Naive thymus-derived CD4-positive, alpha-beta T cell (primary cell): ENCODE measurements at places on chromosomes 2 and 18. TPM values are rescaled to one million over a fixed set of nuclear protein-coding genes. Genes with fewer than 3 reads are reported as not detected.

The GPR45 gene
- total RNA-seq = not detected

The CYB5A gene
- 13.9 TPM for total RNA-seq

DNA sequence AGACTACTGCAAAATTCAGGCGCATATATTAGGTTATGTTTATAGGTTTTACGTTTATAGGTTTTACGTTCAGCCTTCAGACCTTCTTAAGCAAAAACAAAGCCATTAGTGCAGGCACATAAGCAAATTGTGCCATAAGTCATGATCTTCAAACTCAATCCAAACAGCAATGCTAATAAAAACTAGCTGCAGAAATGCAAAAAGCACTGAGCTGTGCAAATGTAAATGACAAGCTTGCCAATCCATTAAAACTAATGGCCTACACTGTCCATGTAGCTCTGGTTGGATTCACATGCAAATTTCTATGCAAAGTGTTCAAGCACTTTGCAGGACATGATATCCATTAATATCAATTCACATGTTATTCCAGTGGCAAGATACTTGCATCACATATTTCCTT lies 50.9 kb downstream of the LRPPRC start:
- DNase-seq = no peak
- H3K27me3 ChIP-seq = no peaks in the 10 kb centered on the region
- H3K4me1 ChIP-seq = no peaks in the 10 kb centered on the region
- H3K4me3 ChIP-seq = no peak overlapping the region
- H3K27ac ChIP-seq = no peak overlapping the region

- peak overlapping the region; percentile 41 for H3K27ac ChIP-seq
- H3K36me3 ChIP-seq = peaks cover 27% of the 10 kb centered on the region
- H3K27me3 ChIP-seq = no peaks in the 10 kb centered on the region
- peaks cover 46% of the 10 kb centered on the region for H3K4me1 ChIP-seq
- no peak for DNase-seq
These were observed 45.6 kb downstream of the INPP4A start for GRCh38 chr2:98489971-98490962.

DNA sequence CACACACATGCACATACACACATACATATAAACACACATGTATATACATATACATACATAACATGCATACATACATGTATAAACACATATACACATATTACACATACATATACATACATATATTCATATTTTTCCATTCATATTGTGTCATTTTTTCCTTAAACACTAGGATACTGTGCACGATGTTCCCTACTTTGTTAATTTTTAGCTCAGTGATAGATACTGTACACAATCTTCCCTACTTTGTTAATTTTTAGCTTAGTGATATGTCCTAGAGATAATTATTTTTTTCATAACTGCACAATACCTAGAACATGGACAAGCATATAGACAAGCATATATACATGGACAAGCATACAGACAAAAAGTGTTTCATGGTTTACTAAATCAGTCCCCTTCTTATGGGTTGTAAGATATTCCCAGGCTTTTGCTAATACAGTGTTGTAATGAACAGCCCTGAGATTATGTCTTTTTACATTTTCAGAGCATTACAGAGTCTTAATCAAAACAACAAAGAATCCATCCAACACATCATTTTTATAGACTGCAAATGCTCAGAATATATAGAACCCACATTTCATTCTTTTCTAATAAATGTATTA lies 75.6 kb downstream of the PID1 start:
- no peak overlapping the region for H3K27ac ChIP-seq
- H3K4me3 ChIP-seq = no peak overlapping the region
- no peaks in the 10 kb centered on the region for H3K4me1 ChIP-seq

- H3K27ac ChIP-seq = no peak overlapping the region
- no peaks in the 10 kb centered on the region for H3K36me3 ChIP-seq
- DNase-seq = no peak
- no peak overlapping the region for H3K4me3 ChIP-seq
- H3K4me1 ChIP-seq = no peaks in the 10 kb centered on the region
- H3K27me3 ChIP-seq = no peaks in the 10 kb centered on the region
These were observed 59.0 kb upstream of the LDLRAD4 start for GRCh38 chr18:13159579-13159978.

DNA sequence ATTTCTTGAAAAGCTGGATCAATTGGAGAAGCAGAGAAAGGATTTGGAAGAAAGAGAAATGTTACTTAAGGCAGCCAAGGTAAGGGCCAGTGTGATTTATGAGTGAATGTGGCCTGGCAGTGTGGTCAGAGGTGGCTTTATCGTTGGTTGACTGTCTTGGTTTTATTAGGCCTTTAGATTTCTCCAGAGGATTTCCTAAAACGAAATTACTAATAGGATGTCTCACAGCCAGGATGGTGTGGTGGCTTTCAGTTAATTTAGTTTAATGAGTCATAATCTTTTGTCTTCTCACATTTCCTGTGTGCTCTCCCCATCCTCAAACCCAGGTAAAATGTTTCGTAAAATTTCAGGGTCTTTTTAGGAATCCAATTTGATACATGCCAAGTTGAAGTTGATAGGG lies 100.8 kb downstream of the TAF4B start:
- H3K4me1 ChIP-seq = no peaks in the 10 kb centered on the region
- no peak overlapping the region for H3K4me3 ChIP-seq
- no peak for DNase-seq
- no peaks in the 10 kb centered on the region for H3K27me3 ChIP-seq
- no peak overlapping the region for H3K27ac ChIP-seq

- peaks cover 22% of the 10 kb centered on the region for H3K36me3 ChIP-seq
- H3K27ac ChIP-seq = no peak overlapping the region
- H3K4me1 ChIP-seq = peaks cover 35% of the 10 kb centered on the region
- no peaks in the 10 kb centered on the region for H3K27me3 ChIP-seq
- DNase-seq = no peak
These were observed 4.8 kb downstream of the UBE2F start for GRCh38 chr2:237971661-237972060.

- no peaks in the 10 kb centered on the region for H3K36me3 ChIP-seq
- no peak for DNase-seq
- no peaks in the 10 kb centered on the region for H3K27me3 ChIP-seq
- H3K4me3 ChIP-seq = no peak overlapping the region
- no peaks in the 10 kb centered on the region for H3K4me1 ChIP-seq
These were observed 21.4 kb downstream of the HJURP start for GRCh38 chr2:233832869-233833311.

- no peak overlapping the region for H3K27ac ChIP-seq
- no peak for DNase-seq
- no peaks in the 10 kb centered on the region for H3K27me3 ChIP-seq
- no peak overlapping the region for H3K4me3 ChIP-seq
These were observed 124.3 kb upstream of the CYP26B1 start for GRCh38 chr2:72271766-72272641.

DNA sequence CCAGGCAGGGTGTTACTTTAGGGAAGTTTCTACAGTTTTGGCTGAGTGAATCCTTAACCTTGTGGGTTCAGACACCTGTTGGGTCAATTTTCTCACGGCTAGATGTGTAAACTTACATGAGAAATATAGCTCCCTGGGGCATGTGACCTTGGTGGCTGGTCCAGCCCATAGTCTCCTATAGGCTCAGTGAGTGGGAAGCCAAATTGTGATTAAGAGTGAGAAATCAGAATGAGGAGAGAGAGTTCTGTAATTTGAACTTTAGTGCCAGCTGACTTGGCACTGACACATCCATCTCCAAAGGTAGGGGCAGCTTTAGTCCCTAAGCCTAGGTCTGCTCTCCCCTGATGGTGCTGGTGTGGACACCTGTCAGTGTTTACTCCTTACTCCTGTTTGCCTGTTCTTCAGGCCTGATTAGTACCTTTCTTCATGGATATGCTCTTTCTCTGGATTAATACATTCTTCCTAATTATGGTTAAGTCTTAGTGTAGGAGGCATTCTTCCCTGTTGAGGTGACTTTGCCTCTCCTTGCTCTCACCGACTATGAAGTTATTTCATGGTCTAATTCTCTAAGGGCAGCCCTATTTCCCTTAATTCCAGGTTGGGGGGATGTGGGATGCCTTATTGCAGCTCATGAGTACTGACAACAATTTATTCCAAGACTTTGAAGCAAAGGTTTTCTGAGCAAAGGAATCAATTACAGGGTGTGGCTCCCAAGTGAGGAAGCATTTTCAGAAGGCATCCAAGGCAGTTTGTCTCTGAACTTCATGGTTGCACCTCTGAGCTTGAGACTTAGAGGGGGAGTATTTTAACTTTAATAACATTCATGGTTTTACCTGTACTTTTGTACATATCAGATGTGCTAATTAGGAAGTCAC lies 177.3 kb downstream of the DYSF start:
- no peaks in the 10 kb centered on the region for H3K27me3 ChIP-seq
- no peak overlapping the region for H3K27ac ChIP-seq
- no peaks in the 10 kb centered on the region for H3K4me1 ChIP-seq

DNA sequence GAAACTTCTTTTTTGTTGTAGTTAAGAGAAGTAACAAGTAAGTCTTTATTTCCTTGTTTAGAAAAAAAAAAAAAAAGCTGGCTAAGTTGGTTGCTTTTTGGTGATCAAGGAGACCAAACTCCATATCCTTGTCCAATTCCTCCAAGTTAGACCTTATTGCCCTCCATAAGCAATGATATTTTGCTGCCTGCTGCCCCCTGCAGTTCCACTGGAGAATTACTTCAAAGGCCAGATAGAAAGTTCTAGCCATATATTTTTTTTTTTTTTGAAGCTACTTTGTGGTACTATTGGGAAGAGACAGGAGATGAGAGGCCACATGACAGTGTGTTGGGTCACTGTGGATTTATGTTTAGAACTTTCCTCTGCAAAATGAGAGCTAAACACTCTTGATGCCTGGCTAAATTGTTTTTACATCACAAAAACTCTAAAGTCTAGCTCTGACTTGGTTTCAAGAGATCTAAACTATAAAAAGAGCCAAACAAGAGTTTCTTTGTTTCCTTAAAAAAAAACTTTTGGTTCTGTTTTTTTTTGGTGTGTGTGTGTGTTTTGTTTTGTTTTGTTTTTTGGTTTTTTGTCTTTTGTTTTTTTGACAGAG lies 80.7 kb upstream of the RASGRP3 start:
- no peak overlapping the region for H3K27ac ChIP-seq
- H3K27me3 ChIP-seq = no peaks in the 10 kb centered on the region
- H3K4me3 ChIP-seq = no peak overlapping the region
- peak; percentile 2 for DNase-seq
- no peaks in the 10 kb centered on the region for H3K36me3 ChIP-seq
- no peaks in the 10 kb centered on the region for H3K4me1 ChIP-seq

DNA sequence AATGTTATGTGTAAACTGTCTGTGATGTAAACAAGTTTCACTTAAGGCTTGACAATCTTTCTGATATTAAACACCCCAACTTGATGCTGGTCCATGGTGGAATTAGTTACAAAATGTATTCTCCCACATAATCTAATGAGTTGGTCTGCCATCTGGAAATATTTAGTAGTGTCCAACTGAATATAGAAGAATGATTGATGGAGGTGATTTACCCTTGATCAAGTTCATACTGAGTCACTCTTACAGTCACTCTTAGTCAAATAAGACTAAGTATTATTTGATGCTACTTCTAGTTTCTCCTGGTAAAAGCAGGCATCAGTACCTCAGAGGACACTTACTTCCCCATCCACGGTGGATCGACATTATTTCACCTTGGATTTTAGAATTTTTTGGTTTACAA lies 198.1 kb downstream of the SATB2 start:
- no peaks in the 10 kb centered on the region for H3K4me1 ChIP-seq
- DNase-seq = no peak
